ENCODE measurements at places on chromosomes 11 and 22.

DNA sequence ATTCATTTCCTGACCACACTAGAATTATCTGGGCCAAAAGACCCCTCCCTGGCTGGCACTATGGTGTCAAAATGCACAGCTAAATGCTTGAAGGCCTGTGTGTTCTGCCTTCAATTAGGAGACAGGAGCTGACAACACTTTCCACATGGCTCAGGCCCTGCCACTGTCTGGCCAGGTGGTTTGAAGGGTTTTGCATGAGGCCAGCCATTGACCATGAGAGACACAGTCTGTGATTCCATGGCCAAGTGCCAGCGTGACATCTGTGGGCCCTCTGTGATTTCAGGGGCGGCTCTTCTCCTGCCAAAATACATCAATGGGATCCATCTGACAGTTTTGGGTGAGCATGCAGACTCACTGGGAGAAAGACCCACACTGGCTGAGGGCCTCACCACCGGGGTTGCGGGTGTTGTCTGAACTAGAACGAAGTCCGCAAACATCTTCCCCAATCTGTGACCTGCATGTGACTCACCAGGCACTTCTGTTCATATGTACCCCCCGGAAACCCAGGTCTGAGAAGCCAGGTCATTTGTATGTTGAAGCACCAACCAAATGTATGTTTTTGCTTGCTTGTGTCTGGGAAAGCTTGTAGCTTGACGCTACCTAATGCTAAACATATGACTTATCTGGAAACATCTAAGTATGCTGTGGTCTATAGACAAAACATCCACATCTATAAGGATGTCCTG, 20.7 kb upstream of the NAV2 start:
- DNase-seq, result no peak

DNA sequence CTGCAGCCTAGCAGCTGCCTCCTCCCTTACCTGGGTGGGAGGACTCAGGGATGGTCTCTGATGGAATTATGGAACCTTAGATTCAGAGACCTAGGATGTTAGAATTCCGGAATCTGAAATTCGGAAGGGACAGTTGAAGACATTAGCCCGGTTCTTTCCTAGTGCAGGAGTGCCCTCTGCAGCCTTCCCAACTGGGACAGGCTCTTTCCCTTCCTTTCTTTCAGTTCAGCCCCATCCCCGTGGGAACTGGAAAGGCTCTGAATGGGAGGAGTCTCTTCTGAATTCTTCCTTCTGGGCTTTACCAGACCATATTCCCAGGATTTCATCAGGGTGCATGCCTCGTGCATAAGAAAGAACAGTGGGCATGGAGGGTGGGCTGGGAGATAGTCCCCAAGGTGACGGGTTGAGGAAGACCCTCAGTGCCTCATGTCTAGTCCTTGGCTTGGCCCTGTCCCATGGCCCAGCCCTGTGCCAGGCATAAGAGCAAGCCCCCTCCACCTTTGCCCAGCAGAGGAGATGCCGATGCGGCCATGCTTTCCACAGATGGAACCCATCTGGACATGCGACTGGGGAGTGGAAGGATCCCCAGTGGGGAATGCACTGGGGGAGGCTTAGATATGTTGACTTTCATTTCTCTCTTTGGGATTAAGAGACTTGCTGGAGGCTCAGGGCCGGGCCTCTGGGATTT, 14.4 kb downstream of the DNAJB13 start:
- DNase-seq, result peak; percentile 29

DNA sequence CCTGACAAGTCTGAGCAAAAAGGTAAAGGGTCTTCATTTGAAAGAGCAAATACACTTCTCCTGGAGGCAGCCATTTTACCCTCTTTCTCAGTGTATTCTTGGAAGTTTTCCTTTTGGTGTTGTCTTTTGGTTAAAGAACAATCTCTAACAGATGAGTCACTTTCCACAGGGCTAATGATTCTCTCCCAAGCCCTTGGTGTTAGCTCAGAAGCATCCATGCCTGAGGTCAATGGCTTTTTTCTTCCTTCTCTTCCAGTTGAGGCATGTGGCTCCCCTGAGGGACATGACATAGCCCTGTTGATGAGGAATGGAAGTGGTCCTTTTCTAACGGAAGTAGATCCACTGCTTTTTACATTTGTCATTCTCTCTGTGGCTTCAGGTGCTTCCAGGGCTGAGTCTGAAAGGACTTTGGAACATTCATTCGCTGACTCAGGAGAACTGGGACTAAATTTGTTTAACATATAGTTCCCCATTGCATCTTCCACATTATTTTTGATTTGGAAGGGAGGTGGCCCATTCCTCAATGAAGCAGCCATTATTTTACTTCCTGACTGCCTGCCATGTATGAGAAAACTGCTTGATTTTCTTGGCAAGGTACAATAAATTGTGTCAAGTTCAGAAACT, 13.8 kb upstream of the POGLUT3 start:
- no peak for DNase-seq

DNA sequence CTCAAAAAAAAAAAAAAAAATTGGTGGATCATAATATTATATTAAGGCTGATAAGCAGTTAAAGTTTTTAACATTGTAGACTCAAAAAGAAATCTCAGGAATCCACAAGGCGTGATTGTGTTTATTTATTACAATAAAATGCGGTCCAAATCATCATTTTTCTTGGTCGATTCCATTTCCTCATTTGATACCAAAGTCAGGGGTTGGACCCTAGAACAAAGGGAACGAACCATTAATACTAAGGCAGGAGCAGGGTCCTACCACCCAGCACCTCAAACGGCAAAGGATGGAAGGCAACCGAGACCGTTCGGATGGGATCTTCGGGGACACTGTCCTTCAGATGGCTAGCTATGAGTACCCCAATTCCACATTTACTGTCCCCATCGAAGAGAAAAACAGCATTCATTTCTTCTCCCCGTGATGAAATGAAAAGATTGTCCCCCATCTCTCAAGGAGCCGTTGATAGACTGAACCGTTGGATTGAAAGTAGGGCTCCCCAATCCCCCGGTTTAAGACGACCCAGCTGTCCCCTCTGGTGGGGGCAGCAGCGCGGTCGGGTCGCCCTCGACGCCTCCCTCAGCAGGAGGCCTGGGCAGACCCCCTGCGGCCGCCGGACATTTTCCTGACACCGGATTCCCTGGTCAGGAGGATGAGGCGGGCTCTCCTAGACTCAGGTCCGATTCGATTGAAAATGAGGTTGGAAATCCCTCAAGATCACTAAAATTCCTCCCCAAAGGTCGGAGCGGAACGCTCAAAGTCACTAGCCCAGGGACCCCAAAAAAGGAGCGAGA, 607 bp downstream of the DMC1 start:
- DNase-seq, result no peak

DNA sequence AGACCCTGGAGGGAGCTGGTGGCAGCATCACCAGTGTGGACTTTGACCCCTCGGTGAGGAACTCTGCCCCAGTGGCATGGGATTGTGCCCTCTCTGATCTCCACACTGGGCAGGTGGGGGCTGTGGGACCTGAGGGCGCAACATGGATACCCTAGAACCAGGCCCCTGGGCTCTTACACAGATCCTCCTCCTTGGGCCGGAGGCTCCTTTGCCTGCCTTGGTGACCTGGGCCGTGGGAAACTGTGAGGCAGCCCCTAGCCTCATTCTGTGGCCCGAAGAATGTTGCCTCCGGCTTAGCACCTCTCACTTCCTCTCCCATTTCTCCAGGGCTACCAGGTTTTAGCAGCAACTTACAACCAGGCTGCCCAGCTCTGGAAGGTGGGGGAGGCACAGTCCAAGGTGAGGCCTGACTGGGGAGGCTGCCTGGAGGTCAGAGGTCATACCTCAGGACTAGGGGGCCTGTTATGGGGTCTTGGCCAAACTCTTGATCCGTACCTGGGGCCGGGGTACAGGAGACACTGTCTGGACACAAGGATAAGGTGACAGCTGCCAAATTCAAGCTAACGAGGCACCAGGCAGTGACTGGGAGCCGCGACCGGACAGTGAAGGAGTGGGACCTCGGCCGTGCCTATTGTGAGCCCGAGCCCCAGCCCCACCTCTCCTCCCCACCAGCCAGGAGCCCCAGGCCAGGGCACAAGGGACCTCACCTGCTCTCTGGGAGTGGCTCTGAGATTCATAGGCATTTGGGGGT, 12.2 kb downstream of the ATG16L2 start:
- DNase-seq, result no peak

Measured in Right ventricle myocardium superior (tissue), 1 donor.